Peyer's patch (tissue), 4 donors: ENCODE measurements at places on chromosomes 5 and 9.
A peak's percentile ranks its signal among the peaks of the same experiment; 100 is the strongest.

DNA sequence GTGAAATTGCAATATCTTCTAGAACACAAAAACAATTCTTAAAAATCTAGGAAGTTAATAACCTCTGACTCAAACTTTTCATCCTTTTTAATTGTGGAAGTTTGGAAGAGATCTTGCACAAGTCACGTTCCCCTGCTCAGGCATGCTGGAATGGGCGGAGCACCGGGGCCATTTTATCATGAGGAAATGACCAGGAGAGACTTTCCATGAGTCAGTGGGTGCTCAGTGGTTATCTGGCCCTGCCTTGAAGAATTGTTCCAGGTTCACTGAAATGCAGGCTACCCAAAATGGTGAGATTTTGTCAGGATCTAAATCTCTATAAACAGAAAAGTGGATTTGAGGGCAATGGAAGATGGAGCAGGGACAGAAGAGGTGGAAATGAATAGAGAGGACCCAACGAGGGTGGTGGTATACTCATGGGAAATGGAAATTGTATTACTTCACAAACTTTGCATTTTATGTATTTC, 61.2 kb downstream of the FYB1 start:
- no peak for DNase-seq

GRCh38 chr5:170571875-170572852, 68.3 kb downstream of the KCNIP1 start:
- DNase-seq, result no peak

DNA sequence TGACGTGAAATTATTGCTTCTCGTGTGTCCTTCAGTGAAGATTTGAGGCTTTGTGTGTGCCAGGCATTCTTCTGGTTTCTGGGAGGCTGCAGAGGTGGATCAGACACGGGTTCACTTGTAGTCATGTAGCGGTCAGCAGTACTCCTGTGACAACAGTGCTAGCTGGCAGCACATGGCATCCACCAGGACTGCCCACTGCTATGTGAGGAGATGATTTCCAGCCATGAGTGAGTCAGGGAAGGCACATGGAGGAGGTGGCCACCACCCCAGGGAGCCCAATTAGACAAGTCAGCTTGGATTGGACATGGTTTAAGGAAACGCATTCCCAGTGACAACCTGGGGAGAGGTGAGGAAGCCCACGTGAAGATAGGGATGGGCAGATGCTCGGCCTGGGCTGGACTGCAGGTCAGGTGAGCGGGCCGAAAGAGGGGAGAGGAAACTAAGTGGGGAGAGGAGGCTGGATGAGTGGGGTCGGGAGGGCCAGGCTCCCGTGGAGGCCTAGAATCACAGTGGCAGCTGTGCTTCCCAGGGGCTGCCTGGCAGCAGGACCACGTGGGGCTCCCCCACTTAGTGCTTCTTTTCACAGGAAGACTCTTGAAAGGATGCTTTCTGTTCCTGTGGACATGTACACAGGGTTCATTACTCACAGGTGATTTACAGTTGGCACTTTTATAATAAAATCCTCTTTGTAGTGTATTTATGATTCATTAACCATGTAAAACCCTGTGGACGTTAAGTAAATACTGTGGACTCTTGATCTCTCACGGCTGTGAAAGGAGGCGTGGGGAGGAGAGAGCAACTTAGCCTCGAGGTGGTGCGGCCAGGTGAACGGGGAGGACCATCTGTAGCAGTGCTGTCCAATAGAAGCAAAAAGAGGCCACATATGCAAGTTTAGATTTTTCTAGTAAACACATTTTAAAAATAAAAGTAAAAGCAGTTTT, 80.0 kb upstream of the OTULINL start:
- DNase-seq, result no peak

DNA sequence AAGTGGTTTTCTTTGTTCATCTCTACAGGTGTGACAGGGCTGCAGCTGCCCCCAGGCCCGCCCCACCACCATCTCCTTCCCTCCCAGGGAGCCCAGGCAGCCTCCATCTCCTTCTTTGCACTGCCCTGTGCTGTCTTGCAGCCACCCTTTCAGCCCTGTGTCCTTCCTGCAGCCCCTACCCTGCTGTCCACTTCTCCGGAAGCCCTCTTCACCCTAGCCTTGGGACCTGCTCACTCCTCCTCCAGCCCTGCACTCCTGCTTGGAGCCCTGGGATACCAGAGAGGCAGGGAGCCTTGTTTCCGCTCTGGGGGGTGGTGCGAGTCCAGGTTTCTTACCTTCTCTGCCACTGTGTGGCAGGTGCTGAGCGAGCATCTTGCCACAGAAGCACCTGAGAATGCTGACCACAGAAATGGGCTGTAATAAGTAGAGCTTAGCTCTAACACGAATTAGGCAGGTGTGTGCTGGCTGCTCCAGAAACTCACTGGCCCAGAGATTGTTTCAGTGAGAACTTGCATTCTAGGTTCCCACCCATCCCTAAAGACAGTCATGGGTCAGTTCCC, 51.3 kb upstream of the GADD45G start:
- DNase-seq, result no peak

GRCh38 chr5:32206509-32207354, 32.6 kb upstream of the GOLPH3 start:
- no peak for DNase-seq

DNA sequence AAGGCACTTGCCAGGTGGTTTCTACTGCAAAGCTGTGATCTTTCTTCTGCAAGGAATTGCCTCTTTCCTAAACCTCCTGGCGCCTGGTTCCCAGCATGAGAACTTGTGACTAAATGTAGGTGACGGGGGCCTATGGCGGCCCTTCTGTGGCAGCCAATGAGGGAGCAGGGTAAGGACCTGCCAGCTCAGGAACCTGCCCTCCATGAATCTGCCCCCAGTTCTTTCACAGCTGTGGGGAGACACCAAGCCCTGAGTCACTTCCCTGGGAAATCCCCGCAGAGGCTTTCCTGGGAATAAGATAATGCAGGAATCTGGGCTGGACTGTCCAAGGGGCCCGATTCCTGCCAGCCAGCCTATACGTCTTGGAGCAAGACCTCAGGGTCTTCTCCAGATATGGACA, 56.7 kb upstream of the CTNNA1 start:
- DNase-seq, result no peak

DNA sequence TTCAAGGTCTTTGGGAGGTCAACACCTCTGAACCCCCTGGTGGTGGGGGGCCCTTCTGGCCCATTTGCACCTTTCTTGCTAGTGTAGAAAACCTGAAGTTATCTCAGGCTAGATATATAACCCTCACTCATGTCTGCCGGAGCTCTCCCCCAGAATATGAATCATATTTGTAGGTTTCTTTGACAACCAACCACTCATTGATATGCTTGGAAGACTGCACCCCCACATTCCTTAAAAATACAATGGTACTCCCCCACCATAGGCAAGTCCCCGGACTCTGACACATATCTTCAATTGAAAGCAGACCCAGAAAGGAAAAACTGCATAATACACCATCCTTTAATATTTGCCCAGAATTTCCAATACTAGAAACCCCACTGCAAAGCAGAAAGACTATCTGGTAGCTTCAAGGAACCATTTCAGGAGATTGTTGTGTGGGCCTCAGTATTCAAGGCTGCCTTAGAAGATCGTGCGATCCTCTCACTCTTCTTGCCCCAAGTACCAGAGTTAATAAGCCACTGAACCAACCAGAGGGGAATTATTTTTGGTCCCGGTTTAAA, 978 bp upstream of the UBE2B start:
- DNase-seq, result no peak

DNA sequence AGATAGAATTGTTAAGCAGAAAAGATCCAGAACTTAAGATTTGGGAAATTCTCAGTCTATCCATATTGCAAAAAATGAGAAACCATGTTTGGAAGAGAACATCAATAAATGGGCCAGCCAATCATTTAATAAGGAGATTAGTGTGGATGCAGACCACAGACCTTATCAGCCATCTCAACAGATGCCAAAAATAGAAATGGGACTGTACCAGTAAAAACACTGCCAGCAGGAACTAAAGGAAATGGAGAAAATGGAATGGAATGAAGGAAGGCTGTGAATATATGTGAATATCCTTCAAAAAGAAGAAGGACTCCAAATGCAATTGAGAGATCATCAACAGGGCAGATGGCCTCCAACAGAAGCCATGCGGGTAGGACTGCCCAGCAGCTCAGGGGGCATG, 52.7 kb upstream of the ZNF618 start:
- DNase-seq, result no peak

DNA sequence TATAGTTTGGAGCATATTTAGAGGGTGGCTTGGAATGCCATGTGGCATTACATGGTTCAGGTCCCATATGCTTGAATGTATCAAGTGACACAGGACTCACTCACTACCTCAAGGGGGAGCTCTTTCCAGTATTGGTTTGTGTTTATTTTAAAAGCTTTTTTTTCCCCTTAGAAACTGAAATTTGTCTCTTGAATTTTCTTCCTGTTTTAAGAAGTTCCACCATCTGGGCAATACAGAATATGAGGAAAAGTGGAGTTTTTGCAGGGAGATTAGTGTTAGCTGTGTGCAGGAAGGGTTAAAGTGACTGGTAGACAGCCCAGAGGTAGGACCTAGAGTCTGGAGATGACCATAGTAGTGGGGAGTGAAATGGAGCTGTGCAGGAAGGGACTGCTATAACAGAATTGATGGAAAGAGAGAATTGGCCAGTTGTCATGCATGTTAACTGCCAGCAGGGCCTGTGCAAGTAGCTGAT, 36.6 kb downstream of the CTNNA1 start:
- DNase-seq, result no peak

DNA sequence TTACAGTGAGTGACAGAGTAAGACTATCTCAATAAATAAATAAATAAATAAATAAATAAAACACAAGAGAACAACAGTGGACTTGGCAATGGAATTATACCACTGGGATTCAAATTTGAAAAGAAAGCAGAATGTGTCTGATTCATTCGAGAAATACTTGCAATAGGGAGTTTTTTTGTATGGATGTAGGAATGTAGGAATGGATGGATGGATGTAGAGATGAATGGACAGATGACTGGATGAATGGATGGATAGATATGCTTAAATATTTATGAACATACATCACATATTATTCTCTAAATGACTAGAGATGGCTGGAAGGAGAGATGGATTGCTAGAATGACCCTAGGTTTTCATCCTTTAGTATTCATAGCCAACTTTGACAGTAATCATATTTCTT, 22.0 kb upstream of the CEMIP2 start:
- no peak for DNase-seq

- DNase-seq, result no peak
These were observed 65.4 kb upstream of the WWC1 start for GRCh38 chr5:168226012-168226411.

DNA sequence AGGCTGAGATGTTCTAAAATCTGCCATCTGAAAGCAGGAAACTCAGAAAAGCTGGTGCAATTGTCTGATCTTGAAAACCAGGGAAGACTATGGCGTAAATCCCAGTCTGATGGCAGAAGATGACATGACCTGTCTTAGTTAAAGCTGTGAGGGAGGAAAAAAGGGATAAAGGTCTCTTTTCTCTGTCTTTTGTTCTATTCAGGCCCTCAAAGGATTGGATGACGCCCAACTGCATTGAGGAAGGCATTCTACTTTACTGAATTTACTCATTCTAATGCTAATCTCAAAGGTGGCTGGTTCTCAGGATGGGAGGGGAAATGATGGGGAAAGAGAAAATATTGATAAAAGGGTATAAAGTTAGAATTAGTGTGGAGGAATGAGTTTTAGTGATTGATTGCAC, 312.8 kb upstream of the CTNND2 start:
- DNase-seq, result no peak

DNA sequence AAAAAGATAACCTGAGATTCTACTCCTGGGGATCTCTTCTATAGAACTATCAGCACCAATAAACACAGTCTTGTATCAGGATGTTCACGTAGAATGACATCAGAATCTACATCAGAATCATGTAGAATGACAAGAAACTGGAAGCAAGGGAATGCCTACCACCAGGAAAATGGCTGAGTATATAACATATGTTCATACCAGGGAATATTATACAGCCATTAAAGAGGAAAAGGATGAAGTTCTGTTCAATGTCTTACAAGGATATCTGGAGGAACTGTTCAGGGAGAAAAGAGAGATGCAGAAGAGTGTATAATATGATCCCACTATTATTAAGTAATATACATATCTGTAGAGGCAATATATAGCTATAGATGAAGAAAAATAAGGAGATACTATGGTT, 4.8 kb downstream of the ZBED3 start:
- no peak for DNase-seq

DNA sequence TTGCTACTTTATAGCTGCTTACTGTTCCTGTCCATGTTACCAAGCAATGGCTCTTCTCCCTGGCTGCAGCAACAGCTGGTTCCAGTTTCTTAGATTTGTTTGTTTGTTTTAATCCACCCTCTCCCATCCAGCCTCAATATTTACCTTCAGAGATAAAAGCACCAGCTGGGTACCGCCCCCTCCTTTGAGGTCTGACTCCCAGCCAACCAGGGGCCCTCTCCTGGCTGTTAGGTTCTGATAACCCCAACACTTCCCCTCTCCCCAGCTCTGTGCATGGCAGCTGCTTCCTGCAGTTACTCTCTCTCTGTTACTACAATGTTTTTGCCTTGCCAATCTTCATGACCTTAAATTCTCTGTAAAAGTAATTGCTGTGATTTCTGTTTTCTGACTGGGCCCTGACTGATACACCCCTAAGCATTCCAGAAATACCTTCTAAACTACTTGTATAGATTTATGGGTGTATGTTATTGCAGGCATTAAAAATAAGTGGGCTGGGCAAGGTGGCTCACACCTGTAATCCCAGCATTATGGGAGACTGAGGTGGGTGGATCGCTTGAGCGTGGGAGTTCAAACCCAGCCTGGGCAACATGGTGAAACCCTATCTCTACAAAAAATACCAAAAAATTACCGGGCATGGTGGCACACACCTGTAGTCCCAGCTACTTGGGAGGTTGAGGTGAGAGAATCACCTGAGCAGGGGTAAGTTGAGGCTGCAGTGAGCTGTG, 2.6 kb upstream of the GCNT1 start:
- DNase-seq, result peak; percentile 79

DNA sequence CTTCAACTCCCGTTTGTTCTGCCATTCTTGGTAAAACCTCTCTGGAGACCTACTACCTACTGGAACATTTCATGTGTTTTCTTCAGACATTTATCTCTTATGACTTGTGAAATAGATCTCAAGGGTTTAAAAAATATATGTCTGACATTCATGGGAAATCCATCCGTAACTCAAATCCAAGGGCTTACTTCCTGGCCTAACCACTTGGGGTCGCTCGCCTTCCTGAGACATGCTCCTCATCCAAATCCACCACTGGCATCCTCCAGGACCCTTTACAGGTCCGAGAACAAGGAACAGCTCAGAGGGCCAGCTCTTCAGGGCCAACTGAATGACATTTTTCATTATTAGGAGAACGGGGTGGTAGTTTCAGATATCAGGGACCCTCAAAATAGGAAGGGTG, 235.1 kb upstream of the TUT7 start:
- DNase-seq, result no peak

- DNase-seq, result no peak
These were observed 11.6 kb downstream of the BRD9 start for GRCh38 chr5:880816-881550.
